Motor neuron (in vitro differentiated cells): ENCODE measurements at places on chromosomes 5 and 9.

DNA sequence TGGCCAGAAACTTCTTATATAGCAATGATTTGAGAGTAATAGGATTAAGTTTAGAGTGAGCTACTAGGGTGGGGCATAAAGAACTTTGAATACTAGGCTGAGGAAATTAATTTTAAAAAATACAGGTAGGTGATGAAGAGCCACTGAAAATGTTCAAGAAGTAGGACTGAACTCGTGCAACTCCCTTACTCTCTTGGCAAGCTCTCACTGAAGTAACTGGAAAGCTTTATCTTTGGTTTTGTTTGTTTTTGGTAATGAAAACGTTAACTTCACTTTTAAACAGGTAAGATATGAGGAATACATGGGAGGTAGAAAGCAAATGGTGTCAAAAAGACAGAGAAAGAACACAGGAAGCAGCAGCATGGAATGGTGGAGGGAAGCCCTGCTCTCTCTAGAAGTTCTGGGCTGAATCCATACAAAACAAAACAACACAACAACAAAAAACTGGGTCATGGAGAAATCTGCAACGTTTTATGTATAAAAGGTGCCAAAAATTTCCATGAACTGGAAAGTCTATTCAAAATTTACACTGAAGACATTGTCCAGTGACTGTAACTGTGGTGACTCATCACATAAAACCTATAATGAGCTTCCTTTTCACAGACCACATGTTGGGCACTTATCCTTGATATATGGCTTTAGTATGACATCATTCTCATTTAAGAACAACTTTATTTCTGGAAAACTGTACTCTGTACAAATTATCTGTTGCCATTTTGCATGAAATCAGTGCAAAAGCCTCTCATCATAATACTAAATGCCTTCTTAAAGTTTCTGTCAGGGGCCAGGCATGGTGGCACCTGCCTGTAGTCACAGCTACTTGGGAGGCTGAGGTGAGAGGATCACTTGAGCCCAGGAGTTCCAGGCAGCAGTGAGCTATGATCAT, 91.2 kb upstream of the CHD1 start:
- peak; percentile 97 for ATAC-seq

GRCh38 chr9:70880535-70880934, 240.9 kb downstream of the TRPM3 start:
- no peak for ATAC-seq

DNA sequence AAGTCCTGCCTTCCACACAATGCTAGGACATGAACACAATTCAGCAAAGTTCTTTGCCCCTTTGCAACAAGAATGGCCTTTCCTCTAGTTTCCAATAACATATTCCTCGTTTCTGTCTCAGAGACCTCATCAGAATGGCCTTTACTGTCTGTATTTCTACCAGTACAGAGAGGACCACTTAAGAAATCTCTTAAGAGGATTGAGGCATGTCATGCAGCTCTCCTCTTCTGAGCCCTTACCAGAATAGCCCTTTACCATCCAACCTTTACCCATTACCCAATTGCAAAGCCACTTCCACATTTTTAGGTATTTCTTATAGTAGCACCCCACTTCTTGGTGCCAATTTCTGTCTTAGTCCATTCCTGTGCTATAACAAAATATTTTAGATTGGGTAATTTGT, 20.3 kb downstream of the TNPO1 start:
- no peak for ATAC-seq

- no peak for ATAC-seq
Measured at GRCh38 chr5:154567155-154567554, 89.1 kb upstream of the HAND1 start.

DNA sequence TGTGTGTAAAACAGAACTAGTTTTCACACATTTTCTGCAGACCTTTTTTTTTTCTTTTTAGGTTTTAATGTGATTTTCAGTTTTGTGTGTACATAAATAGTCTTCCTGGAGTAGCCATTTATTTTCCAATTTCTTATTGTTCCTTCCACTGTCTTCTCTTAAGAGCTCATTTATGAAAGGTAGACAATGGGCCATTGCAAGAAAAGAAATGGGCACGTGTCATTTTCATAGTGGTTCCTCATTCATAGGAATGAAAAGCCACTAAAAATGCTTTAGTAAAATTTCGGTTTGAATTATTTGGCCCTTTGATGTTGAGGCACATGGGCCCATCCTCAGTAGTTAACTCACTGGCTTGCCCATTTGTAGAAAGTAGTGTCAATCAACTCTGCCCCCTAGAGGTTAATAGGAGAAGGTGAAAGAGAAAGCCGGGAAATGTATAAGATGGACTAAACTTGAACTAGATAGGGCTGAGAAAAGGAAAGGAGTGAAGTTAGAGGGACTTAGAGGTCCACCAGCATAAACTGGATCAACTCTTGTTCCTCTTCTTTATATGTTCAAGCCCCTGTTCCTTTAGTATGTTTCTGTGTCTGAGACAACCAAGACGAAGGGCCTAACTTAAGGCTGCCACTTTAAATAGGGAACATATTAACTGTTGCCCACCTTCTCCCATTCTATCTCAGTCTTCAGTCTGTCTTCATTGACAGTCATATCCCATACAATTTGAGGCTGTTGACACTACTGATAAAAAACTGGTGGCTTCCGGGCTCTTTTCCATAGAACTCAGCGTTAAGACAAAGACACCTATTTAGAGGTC, 72.6 kb downstream of the SMARCA2 start:
- no peak for ATAC-seq

- no peak for ATAC-seq
Measured at GRCh38 chr9:129335464-129336129, 157.5 kb upstream of the IER5L start.

- ATAC-seq, result no peak
Measured at GRCh38 chr5:5432020-5432707, 9.7 kb downstream of the ICE1 start.

DNA sequence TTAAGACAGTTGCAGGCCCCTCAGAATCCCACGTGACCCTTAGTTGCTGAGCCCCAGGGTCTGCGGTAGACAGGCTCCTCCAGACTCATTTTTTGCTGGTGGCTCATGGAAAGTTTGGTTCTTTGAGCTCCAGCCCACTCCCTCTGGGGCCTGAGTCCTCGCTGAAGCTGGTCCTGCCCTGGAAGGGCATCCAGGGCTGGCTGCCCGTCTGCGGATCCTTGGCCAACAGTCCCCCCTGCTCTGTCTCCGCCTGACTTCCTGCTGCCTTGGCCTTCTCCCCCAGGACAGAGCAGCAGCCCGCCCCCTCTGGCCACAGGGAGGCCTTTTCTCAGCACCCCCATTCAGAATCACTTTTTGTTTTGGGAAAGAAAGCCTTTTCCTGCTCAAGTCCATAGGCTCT, 24.4 kb downstream of the SLC6A7 start:
- peak; percentile 22 for ATAC-seq

GRCh38 chr9:124618476-124618875, 111.3 kb upstream of the NR5A1 start:
- no peak for ATAC-seq

- no peak for ATAC-seq
Measured at GRCh38 chr9:108434502-108434901, 421.3 kb downstream of the ACTL7B start.

- peak; percentile 17 for ATAC-seq
Measured at GRCh38 chr9:124834591-124834990, 18.7 kb upstream of the WDR38 start.

- ATAC-seq, result no peak
Measured at GRCh38 chr5:2740876-2741555, 10.5 kb downstream of the IRX2 start.

- ATAC-seq, result no peak
Measured at GRCh38 chr5:164651546-164652275, 1146.3 kb downstream of the MAT2B start.

DNA sequence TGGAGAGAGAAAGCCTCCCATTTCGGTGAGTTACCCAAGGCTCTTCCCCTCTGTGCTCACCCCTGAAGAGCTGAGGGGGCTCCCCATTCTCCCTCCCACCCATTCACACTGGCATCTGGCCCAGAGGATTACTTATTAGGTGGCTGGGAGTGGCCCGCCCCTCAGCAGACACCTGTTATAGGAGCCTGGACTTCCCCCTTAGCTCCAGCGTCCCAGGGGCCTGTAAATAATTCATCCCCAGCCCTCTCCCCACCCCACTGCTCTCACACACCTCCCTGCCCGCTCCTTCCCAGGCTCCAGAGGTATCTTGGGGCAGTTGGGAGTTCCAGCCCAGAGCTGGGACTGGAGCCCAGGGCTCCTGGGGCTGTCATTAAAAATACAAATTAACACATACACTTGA, 11.6 kb upstream of the SLC6A7 start:
- ATAC-seq, result no peak

GRCh38 chr5:123929055-123929474, 417.1 kb downstream of the CSNK1G3 start:
- ATAC-seq, result no peak

GRCh38 chr5:38948501-38948900, 102.7 kb downstream of the OSMR start:
- no peak for ATAC-seq

DNA sequence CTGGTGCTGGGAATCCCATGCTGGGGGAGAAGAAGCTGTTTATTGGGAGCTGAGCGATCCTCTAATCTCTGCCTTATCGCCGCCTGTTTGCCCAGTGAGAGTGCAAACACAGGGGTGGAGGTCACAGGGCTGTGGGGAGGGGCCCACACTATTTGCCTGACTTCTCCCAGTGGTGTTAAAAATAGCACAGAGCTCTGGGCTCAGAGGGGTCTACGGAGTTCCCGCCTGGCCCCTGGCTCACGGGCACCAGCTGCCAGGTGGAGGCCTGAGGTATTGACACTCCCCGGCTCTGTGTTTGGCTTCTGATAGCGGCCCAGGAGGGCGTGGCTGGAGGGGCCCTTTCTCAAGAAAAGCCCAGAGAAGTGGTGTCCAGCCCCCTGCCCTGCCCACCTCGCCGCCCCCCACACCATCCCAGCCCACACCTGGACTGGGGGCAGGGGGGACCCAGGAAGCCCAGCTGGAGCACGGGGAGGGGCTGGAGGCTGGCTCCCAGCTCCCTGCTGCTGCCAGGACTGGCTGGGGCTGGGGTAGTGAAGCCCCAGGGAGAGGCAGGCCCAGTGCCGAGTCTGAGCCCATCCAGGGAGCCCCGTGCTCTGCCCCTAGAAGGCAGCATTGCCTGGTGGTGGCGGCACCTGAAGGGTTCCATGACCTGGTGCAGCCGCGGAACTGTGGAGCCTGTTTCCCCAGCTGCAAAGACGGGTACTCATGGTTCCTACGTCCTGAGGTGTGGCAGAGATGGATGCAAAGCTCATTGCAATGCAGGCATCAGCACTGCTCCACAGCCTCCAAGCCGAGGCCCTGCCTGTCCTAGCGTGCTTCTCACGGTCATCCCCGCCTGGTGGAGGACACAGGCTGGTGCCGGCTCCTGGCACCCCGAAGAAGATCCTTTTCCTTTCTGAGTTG, 35.7 kb upstream of the EGFL7 start:
- ATAC-seq, result peak; percentile 22

GRCh38 chr9:18662320-18662719, 188.4 kb downstream of the ADAMTSL1 start:
- ATAC-seq, result no peak

DNA sequence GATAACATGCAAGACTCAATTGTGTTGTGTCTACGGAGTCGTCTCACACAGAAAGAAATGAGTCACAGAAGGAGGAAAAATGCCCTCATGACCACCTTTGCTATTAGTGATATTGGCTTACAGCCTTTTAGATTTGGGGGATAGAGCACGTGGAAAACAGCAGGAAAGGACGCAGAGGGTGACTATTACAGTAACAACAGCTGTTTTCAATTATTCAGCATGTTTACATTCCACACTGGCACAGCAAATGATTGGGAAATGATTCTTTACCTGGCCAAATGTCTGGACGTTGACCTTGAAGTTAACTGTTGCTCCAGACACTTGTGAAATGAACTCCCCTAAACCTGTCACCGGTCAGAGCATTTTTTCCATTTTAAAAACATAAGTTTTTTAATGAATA, 46.8 kb downstream of the APTX start:
- ATAC-seq, result no peak

- no peak for ATAC-seq
Measured at GRCh38 chr9:21993007-21993406, 1.2 kb downstream of the CDKN2A start.

GRCh38 chr9:107375651-107376369, 92.7 kb downstream of the RAD23B start:
- ATAC-seq, result no peak

DNA sequence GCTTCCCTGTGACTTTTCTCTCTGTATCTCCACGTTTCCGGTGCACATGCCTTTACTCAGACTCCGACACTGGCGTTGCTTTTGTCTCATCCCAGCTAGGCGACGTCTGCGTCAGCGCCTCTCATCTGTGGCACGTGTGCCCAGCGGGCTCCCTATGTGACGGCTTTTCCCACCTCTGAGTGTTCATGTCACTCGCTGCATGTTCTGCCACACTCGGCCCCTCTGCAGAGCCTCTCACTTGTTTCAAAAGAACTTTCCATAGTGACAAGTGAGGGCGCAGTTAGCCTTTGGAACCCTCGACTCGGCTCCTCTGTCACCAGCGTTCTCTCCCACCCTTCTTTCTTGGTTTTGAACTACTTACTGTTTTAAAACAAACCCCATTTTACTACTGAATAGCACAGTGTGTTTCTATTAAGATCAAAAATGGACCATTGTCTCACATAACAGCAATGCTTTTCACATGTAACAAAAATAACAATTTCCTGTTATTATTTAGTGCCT, 113.4 kb upstream of the CACNA1B start:
- no peak for ATAC-seq

- no peak for ATAC-seq
Measured at GRCh38 chr5:98969400-98969799, 40.6 kb upstream of the CHD1 start.

DNA sequence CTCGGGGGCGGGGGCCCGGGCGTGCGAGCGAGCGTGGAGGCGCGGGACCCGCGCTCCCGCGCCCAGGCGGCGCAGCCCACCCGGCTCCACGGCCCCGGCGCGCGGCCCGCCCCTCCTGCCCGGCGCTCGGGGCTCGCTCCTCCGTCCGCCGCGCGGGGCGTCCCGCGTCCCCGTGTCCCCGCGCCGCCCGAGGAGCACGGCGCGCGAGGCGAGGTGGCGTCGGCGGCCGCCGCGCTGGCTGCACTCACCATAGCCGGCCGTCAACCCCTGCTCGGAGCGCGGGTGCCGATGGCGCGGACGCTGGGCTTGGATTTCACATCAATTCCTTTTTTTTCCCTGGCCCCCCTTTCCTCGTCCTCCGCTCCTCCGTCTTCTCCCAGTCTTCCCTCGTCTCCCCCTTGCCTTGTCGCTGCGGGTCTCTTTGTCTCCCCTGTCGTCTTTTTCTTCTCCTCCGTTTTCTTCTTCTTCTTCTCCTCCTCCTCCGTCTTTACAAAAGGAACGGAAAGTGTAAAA, 494 bp downstream of the PTCH1 start:
- peak; percentile 60 for ATAC-seq

GRCh38 chr5:93164690-93165089, 416.3 kb downstream of the NR2F1-AS1 start:
- ATAC-seq, result no peak

DNA sequence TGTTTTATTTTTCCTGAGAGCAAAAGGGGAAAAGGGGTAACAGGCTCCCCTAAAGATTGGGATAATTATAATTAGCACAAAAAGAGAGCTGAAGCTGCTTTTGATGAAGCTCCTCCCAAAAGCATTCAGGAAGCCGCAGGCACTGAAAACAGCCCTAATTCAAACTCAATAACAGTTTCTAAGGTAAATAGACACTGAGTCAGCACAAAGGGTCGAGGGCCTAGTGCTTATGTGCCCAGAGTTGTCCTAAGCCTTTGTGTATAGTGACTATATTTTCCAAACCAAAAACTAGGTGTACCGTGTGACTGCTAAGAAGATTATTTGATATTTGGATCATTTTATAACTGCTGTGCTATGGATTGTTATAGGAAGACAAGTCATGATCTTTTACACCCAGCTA, 67.7 kb downstream of the HMHB1 start:
- no peak for ATAC-seq

- ATAC-seq, result peak; percentile 58
Measured at GRCh38 chr5:172496671-172497371, 42.5 kb upstream of the SH3PXD2B start.
